Frontal cortex (tissue), 4 donors: ENCODE measurements at places on chromosomes 3 and 15. TPM values are rescaled to one million over a fixed set of nuclear protein-coding genes. Genes with fewer than 3 reads are reported as not detected.

- peak; percentile 44 for DNase-seq
Measured at GRCh38 chr15:91853948-91854638, 585 bp downstream of the SLCO3A1 start.

Gene ATP8B4
- 6.9 TPM for total RNA-seq

DNA sequence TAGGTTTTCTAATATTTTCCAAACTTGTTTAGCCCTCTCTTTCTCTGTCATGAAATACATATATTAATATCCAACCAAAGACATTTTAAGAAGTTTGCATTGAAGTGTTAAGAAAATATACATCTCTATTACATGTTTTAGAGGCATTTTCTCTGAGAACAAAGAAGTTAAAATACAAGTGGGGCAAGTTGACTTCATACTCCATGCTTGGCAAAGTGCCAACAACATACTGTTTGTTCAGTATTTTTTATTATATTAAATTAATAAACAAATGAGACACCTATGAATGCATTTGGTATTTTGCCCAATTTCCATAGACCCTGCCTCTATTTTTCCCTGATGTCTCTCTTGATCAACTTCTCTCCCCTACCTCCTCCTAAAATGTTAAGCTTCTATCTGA is 232.8 kb upstream of the MRPL3 start:
- DNase-seq, result no peak

GRCh38 chr3:28295898-28296490 is 52.5 kb upstream of the ZCWPW2 start:
- DNase-seq, result no peak

Gene GABRB3
- 114 TPM for total RNA-seq

Gene TMCO5A
- not detected for total RNA-seq
